ENCODE measurements at places on chromosomes 1 and 21.

GRCh38 chr1:201670517-201670916, 131.6 kb downstream of the NAV1 start:
- DNase-seq: no peak

DNA sequence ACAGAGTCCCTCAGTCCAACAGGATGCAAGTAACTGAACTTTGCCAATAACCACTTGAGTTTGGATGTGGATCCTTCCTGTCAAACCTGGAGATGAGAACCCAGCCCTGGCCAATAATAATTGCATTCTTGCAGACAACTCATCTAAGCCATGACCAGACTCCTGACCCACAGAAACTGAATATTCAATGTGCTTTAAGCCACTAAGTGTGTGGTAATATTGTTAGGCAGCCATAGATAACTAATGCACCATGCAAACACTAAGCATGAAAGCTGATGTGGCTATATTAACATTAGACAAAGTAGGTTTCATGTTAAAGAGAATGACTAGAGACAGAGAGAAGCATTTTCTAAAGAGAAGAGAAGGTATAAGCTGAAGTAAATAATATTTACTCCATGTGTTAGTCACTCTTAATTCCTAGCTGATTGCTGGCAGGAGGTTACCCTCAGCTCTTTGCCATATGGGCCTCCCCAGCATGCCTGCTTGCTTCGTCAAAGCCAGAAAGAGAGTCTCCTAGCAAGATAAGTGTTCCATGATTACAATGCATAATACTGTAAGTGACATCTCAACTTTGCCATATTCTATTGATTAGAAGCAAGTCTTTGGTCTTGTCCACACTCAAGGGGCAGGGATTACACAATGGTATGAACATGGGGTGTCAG, 276.4 kb upstream of the PLXNA2 start:
- no peak for DNase-seq

- no peak for DNase-seq
Measured at GRCh38 chr1:111218701-111219556, 8.6 kb upstream of the CHI3L2 start.

DNA sequence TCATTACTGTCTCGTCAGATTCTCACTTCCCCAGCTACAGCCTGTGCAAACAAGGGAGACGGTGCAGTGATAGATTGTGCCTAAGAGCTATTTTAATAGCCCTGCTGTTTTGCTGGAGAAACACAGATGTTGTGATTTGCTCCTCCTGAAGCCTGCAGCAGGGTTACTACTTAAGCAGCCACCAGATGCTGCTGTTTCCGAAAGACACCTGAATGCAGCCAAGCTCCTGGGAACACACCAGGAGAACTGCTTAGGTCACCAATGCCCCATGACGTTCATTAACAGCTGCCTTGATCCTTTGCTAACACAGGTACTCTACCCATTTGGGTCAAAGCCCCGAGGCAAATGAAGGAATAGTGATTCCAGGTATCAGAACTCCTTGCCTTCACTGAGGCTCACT, 411.8 kb upstream of the DAB1 start:
- no peak for DNase-seq

- DNase-seq: no peak
Measured at GRCh38 chr1:113946112-113946511, 17.0 kb downstream of the HIPK1 start.

DNA sequence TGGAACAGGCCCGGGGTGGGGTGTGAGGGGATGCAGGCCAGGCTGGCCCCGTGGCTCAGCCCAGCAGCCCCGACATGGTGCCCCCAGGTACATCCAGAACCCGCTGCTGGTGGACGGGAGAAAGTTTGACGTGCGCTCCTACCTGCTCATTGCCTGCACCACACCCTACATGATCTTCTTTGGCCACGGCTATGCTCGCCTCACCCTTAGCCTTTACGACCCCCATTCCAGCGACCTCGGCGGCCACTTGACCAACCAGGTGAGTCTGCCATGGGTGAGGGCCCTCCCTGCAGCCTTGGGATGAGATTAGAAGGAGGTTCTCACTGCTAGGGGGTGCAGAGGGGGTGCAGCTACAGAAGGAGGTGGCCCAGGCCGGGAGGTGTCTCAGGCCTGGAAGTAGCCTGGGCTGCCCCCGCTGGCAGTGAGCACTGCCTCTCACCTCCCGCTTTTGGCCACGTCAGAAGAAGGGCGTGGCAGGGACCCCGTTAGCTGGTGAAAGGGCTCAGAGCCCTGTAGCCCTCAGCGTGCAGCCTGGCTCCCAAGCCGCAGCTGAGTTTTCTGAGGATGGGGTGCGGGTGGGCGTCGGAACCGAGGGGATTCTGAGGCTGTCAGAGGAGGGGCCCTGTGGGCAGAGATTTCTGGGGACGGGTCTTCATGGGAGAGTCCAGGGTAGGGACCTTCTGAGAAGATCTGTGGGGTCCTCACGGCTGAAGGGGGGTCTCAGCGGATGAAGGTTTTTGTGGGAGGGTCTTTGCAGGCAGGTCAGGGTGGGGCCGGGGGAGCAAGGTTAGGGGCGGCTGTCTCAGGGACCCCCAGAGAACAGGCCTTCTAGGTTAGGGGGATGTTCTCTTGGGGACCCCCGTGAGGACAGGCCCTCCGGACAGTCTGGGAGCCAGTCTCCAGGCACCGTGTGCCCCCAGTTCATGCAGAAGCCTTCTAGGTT, 10.4 kb downstream of the TTLL10 start:
- DNase-seq: no peak

DNA sequence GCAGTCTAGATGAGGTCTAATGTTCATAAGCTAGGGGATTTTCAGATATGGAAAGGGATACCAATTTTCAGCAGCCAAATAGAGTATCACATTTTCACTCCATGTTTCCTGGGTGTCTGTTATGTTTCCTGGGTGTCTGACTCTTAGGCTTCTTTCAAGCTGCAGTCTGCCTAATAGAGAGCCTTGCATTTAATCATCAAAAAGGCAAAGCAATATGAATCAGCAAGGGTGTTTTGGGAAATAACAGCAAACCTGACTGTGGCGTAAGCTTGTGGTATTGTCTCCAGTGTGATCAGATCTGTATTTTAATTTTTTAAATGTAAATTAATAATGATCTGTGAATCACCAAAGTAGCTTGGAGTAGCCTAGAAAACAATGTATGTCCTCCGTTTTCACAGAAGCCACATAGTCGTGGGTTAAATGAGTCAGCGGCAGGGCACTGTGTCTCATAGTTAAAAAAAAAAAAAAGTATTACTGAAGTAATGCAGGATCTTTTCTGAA, 10.4 kb downstream of the LGALS8 start:
- no peak for DNase-seq

GRCh38 chr1:228081578-228082213, 812 bp upstream of the ARF1 start:
- no peak for DNase-seq

- no peak for DNase-seq
Measured at GRCh38 chr1:156284112-156284511, at the start of gene TMEM79. TMEM79 (plus strand) TSS chr1:156284325; CDS start chr1:156285227, 902 bp downstream.

GRCh38 chr1:156814571-156815260, 1.9 kb downstream of the SH2D2A start:
- DNase-seq: no peak

DNA sequence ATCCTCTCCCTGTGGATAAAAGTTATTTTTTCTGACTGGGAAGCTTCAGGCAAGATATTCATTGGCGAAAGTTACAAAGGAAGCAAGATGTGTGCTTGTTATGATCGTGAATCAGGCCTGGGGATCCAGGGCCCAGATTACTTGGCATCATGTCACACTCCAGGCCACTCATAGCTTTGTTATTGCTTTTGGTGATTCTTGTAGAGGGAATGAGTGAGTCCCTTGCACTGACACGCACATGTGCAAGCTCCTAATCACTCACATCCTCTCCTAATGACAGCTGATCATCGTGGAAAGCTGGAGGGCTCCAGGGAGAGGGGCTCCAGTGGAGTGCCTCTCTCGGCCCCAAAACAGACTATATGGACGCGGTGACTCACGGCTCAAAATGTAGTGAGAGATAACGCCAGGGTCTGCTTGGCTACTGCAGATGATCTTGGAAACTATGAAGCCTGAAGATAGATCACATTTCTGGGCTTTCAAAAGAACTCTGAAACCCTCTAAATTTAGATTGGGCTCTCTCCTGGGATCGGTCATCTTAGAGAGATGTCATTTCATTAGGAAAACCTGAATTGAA, 481.1 kb upstream of the USP24 start:
- no peak for DNase-seq

DNA sequence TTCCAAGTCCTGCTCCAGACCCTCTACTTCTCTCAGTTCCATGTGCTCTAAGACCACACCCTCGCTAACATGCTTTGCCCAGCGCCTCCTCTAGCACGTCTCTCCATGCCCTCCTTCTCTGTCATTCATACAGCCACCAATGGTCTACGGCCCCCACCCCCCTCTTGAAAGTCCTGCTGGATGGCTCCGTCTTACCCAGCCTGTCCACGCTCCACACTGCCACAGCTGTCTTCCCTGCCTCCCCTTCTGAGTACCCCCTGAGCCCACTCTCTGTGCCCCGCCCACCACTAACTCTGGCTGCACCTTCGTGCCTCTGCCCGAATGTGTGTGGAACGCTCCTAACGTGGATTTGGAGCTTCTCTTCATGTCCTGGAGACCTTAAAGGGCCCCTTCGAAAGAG, 244.6 kb downstream of the TRABD2B start:
- no peak for DNase-seq

DNA sequence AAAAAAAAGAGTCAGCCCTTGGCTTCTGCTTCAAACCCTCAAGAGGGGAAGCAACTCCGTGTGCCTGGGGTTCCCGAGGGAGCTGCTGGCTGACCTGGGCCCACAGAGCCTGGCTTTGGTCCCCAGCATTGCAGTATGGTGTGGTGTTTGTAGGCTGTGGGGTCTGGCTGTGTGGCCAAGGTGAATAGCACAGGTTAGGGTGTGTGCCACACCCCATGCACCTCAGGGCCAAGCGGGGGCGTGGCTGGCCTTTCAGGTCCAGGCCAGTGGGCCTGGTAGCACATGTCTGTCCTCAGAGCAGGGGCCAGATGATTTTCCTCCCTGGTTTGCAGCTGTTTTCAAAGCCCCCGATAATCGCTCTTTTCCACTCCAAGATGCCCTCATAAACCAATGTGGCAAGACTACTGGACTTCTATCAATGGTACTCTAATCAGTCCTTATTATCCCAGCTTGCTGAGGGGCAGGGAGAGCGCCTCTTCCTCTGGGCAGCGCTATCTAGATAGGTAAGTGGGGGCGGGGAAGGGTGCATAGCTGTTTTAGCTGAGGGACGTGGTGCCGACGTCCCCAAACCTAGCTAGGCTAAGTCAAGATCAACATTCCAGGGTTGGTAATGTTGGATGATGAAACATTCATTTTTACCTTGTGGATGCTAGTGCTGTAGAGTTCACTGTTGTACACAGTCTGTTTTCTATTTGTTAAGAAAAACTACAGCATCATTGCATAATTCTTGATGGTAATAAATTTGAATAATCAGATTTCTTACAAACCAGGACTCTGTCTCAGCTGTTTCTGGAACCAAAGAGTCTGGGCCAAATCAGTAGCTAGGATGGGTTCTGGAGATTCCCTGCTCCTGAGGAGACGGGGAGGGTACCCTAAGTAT, 26.8 kb upstream of the KDM4A start:
- no peak for DNase-seq

DNA sequence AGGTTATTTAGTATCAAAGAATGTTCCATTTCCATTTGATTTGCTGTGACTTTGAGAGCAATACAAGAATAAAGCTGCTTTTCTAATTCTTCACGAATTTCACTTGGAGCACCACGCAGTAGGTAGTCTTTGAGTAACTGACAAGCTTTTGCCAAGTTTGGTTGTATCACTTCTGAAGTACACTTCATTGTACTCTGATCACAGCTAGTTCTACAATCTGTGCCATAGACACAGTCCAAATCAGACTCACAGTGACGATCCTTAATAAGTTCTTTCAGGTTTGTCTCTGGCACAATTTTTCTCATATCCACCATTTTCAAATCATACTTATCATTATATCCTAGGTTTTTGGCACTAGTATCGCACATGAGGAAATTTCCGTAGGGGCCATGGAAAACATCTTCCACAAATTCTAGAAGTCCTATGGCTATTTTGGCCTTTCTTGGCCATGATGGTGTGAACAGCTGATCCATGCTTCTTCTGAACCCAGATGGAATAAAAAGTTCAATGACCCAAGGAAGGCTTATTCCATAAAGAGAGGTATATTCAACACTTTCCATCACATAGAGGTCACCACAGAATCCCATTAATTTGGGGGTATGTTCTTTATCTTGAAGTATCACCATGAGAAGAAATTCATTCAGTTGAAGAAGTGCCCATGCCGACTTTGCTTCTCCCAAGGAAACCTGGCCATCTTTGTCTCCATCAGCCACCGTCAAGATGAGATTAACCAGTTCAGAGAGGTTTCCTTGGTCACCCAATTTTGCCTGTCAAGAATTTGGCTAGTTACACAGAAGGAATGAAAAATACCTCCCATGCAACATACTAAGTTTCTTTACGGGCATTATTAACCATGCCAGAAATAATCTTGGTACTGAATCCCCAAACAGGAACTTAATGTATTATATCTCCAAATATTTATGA, 11.9 kb downstream of the RPL5 start:
- DNase-seq: no peak

GRCh38 chr1:35717911-35718476, 690 bp downstream of the C1orf216 start:
- DNase-seq: peak; percentile 27

DNA sequence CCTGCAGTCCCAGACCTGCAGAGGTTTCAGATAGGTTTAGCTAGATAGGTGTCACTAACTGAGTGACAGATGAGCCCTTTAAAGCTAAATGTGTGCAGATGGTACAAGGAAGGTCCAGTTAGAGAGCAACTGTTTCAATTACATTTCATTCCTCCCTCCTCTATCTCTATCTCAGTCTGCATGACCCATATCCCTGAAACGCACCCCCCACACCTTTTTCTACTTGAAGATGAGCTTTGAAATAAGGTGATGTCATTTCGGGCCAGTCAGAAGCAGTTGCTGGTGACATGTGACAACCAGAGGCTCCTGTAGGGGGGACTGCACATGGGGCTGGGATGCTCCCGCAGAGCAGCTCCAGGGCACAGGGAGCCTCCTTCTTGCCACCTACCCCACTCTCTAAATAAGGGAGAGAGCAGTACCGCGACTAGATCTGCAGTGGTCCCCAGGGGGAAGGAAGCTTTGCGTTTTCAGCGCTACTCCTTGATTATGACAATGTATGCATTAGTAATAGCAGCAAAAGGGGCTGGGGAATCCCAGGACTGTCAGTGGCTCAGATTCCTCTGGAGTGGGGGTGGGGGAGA, 4.3 kb downstream of the ATP8B2 start:
- DNase-seq: no peak

GRCh38 chr1:53551428-53551995, 92.3 kb downstream of the DMRTB1 start:
- DNase-seq: no peak

GRCh38 chr1:246681900-246682895, 42.0 kb upstream of the SCCPDH start:
- no peak for DNase-seq

Measured in SW 1271 (cell line).